NCI-H774 (cell line): ENCODE measurements at places on chromosomes 2 and 18.

- peak; percentile 28 for DNase-seq
These were observed 82.0 kb downstream of the SMAD7 start for GRCh38 chr18:48868468-48869466.

DNA sequence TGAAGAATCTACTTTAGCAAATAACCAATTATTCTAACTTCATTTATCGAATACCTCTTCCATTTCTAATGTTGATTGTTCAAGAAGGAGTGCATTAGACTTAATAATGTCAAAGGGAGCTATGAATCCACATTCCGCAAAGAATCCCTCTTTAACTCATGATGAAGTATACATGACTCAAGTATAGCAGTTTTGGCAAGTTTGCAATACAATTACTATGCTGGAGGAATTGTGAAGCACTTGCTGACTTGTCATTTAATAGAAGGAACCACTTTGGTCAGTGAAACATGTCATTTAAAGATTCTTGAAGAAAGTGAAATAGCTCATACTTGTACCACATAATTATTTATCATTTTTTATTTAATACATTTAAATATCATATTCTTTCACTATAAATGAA, 125.1 kb downstream of the SLC39A10 start:
- DNase-seq: no peak

DNA sequence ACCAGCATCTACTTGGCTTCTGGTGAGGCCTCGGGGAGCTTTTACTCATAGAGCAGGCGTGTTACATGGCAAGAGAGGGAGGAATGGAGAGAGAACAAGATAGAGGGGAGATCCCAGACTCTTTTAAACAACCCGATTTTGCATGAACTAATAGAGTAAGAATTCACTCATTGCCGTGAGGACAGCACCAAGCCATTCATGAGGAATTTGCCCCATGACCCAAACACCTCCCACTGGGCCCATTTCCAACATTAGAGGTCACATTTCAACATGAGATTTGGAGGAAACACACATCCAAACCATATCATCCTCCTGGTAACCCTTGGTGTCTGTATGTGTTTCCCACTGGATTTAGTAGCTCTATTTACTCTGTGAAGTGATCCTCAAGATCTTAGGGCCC, 249.9 kb upstream of the SP5 start:
- no peak for DNase-seq

- no peak for DNase-seq
These were observed 34.5 kb upstream of the ARL5A start for GRCh38 chr2:151862700-151863099.

DNA sequence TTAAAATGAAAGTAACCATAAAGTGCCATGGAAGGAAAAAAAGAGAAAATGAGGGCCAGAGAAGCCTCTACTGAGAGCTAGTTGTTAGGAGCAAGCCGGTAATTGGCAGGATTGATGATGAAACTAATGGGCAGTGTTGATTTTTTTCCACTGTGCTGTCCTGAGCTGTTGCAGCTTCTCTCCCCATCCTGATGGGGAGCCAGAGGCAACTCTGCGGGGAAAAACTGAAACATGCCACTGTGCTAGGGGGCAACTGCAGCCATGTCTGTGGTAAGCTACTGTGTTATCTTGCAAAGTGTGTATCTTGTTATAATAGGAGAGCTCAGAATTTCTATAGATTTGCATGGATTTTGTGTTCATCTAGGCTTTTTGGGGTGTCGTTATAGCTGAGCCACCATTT, 487.9 kb downstream of the STK39 start:
- DNase-seq: no peak

DNA sequence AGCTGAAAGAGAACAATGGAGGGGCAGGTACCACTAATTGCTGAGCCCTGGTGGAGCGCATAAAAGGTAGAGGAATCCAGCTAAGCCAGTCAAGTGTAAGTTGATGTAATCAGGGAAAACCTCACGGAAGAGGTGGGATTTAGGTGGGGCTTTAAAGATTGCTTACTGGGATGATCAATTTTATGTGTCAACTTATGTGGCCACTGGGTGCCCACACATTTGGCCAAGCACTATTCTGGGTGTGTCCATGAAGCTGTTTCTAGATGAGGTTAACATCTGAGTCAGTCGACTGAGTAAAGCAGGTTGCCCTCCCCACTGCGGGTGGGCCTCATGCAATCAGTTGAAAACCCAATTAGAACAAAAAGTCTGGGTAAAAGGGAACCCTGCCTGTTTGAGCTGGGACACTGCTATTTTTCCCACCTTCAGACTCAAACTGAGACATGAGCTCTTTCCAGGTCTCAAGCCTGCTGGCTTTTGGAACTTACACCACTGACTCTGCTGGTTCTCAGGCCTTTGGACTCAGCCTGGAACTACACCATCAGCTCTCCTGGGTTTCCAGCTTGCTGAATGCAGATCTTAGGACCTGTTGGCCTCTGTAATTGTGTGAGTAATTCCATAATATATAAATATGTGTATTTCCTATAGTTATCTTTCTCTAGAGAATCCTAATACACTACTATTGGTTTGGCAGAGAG, 67.3 kb downstream of the MYO5B start:
- no peak for DNase-seq

- no peak for DNase-seq
These were observed 646 bp downstream of the ALS2 start for GRCh38 chr2:201779901-201780673.

- DNase-seq: no peak
These were observed 4.9 kb downstream of the VIT start for GRCh38 chr2:36701391-36701795.
